Myocyte (in vitro differentiated cells): ENCODE measurements at places on chromosomes 7 and 10. TPM values are rescaled to one million over a fixed set of nuclear protein-coding genes. Genes with fewer than 3 reads are reported as not detected.

DNA sequence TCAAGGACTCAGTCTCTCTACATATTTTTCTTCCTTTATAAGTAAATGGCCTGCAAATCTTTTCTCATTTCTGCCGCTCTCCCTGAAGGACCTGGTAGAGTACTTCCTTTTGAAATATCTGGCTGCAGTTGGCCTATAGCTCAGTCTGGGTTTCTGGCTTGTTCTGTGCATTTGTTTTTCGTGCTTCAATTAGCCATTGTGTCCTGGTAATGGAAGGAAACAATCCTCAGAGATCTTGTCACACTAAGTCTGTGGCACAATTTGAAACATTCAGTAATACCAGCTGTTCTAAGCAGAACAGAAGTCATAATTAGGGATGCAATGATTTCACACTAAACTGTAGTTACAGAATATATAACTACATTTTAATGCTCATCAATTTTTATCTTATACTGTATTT is 545.0 kb downstream of the NRG3 start:
- DNase-seq: no peak

The TMEM273 gene
- 0.32 TPM in 1 of 2 replicates, not detected in the other for total RNA-seq

The HOXA4 gene
- 5.0 and 6.7 TPM in 2 replicates for total RNA-seq

- no peak for DNase-seq
These were observed 6.2 kb downstream of the PAXIP1 start for GRCh38 chr7:154996756-154997155.

GRCh38 chr7:44772867-44773266 is 23.6 kb upstream of the PPIA start:
- no peak for DNase-seq
